ENCODE measurements at places on chromosomes 3 and 15.
A peak's percentile ranks its signal among the peaks of the same experiment; 100 is the strongest.

- DNase-seq, result no peak
Observed at GRCh38 chr15:32671339-32672325, 30.1 kb downstream of the SCG5 start.

DNA sequence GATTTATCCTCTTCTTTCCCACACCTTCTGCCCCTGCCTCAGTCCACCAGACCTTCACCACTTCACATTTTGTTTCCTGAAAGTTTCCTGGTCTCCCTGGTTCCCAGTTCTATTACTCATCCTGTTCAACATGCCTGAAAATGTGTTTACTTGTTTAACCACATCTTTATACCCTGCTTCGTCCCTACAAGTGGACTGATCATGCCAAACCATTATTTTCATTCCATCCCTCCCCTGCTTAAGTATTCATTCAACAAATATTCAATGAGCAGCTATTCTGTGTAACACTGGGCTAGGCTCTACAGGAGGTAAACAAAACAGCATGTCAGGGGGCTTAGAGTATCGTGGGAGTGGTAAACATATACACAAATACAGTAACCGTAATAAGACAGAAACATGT is 5.5 kb downstream of the MYO5A start:
- DNase-seq, result no peak

- peak; percentile 25 for DNase-seq
Observed at GRCh38 chr15:92811148-92811913, 88.8 kb upstream of the CHD2 start.

- no peak for DNase-seq
Observed at GRCh38 chr3:190718671-190719070, 143.8 kb downstream of the GMNC start.

DNA sequence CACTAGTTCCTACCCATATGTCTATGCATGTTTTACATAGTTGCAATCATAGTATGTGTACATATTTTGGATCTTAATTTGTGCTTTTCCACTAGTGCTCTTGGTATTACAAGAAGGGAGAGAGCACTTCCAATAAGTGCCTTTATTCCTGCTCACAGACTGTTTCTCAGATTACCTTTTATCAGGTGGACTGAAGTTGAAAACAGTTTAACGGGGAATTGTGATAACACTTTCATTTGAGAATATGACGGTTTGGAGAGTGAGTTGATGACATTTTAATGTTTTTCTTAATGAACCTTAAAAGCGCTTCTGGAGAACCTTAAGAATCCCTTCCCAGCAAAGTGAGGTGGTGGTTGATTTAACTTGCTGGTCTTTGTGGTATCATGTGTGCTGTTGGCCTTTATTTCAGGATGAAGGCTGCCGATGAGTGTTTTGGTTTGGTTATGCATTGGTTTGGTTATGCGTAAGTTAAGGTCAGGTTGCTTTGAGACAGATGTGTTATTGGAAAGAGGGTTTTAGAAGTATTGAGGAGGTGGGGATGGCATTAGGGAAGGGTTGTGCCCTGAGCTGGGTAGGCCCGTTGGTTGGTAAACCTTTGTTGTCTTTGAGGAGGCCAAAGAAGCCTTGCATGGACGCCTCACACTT is 2.8 kb downstream of the EDEM1 start:
- DNase-seq, result no peak

DNA sequence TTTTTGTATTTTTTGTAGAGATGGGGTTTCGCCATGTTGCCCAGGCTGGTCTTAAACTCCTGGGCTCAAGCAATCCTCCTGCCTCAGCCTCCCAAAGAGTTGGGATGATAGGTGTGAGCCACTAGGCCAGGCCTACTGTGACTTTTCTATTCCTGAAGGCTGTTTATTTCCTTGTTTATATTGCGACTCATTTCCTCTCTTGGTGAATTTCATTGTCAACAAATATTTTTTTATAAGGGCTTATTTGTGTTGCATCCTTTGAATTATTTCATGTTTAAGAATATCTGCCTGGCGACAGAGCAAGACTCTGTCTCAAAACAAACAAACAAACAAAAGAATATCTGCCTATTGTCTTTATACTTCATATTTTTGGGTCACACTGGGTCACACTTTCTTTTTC is 29.4 kb upstream of the MCCC1 start:
- no peak for DNase-seq

- DNase-seq, result no peak
Observed at GRCh38 chr15:39498629-39499028, 82.2 kb upstream of the THBS1 start.

GRCh38 chr15:50563756-50564155 is 17.3 kb upstream of the USP50 start:
- no peak for DNase-seq

- DNase-seq, result no peak
Observed at GRCh38 chr3:63912768-63913588, 795 bp upstream of the SCAANT1 start.

DNA sequence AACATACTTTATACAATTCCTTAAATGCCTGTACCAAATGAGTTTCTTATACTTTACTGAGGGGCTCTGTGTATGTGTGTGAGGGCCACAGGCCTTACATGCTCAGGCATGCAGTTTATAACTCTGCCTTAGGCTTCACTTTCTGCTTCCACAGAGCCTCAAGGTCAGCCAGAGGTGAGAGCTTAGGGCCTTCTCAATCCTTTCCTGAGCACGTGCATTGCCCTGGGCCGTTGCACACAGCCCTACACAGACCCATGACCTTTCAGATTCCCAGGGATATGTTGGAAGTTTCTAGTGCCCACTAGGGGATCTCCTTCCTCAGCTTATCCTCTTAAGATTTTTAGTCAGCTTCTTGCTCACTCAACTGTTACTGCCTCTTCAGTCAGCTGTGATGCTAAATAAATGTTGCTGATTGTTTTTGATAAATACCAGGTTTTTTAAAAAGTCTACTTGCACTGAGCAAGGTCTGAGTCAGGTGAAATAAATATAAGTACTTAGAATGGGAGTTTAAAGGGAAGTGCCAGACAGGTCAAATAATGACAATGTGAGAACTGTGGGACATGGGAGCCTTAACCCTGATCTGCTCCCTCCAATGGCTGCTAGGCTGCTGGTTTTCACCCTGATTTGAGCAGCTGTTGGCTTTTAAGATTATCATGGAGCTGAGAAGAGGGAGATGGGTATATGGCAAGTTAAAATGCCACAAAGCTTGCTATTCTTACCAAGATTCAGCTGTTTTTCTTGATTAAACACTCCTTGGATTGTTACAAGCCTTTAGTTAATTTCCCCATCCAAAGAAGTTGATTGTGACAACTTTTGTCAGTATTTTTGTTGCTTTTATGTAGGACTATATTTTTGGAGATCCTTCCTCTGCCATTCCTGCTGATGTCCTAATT is 169.5 kb downstream of the PLD1 start:
- DNase-seq, result no peak

DNA sequence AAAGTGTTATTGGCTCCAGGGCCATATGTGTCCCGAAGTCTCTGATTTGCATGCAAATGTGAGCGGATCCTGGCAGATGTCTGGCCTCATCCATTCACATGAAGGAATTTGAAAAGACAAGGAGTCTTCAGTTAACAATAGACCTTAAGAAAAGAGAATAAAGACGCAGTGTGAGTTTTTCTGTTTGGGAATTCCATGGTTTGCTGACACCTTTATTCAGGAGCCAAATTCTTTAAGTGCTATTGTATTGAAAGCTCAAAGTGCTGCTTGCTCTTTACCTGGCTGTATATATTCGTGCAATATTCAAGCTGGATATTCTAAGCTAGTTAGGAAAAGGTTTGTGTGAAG is 2.2 kb downstream of the LRRN1 start:
- DNase-seq, result no peak

- DNase-seq, result no peak
Observed at GRCh38 chr3:146217324-146217723, 33.6 kb downstream of the PLSCR4 start.

DNA sequence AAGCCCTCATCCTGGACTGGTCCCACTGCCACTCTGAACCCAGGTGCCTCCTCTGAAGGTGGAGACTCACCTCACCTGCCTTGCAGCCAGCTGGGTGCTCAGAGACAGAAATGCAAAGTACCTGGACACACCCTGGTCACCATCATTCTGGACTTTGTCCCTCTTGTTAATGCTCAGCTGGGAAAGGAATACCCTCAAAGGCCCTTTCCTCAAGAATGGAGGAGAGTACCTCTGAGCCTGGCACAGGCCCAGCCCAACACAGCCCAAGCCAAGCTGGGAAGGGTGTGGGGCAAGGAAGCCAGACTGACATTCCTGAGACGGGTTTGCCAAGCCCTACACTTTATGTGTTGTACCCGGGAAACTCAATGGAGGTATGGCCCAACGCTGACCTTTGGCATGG is 983 bp upstream of the ALAS1 start:
- DNase-seq, result no peak

GRCh38 chr15:49370782-49371181 is 52.3 kb upstream of the FGF7 start:
- DNase-seq, result no peak

GRCh38 chr3:138625707-138626365 is 17.3 kb downstream of the FAIM start:
- no peak for DNase-seq

- DNase-seq, result no peak
Observed at GRCh38 chr15:28191832-28192231, 92.7 kb upstream of the OCA2 start.

- DNase-seq, result no peak
Observed at GRCh38 chr15:98649472-98650416, 1.4 kb downstream of the IGF1R start.

GRCh38 chr3:5260992-5261501 is 73.5 kb downstream of the EDEM1 start:
- DNase-seq, result no peak

DNA sequence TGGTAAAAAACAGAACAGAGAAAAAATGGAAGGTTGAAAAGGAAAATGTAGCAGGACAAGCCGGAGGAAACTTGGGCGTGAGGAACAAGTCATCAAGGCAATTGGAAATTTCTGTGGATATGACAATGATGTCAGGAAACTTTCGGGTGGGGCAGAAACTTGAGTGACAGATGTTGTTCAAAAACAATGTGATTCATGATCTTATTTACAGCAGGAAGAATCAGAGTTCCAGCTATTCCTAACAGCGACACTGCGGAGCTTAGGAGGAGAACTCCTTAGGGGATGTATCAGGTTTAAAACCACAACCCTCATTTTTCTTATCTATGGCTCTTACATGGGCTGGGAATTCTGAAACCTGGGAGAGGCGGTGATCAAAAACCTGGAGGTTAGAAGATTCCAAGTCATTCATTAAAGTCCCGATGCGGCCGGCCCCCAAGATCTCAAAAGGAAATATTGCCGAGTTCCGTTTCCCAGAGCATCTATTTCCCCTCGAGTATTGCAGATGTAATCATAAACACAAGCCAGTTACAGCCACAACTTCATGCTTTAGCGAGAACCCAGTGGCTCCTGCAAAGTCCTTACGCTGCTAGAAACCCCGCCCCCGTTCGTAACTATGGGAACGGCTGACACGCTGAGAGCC is 659 bp upstream of the ARRDC4 start:
- no peak for DNase-seq

DNA sequence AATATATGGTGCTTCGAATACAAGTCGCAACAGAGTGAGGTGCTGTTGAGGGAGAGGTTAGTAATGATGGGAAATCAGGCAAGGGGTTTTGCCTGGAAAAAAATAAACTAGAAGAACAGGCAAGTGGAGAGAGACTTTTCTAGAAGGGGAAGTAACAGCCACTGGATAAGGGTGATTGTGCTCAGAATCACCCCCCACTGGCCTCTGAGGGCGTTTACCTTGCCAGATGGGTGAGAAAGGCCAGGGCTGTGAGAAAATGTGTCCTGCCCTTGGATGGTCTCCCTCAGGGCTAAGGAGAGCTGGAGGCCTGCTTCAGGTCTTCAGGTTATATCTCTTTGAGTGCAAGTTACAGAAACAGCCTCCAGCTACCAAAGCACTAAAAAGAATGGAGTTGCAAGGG is 151.8 kb downstream of the MEX3B start:
- DNase-seq, result no peak
